Activated CD4-positive, alpha-beta T cell treated with anti-CD3 and anti-CD28 coated beads for 48 hours (primary cell): ENCODE measurements at places on chromosomes 6 and 20.

DNA sequence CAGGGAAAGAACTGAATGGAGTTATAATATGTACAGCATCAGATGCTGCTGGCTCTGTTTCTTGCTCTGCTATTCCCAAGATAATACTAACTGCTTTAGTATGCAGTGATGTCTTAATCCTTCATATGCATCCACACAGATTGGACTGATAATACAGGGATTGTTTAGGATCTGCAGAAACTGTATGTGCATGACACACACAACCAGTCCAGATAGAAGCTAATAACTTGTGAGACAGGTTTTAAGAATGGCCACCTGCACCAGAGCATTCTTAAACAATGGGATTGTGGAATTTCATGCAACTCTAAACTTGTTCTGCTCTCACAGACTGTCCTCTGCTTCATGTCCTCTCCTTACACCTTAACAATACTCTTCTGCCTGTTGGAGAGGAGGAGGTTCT lies 90.9 kb downstream of the SPTLC3 start:
- DNase-seq: no peak

DNA sequence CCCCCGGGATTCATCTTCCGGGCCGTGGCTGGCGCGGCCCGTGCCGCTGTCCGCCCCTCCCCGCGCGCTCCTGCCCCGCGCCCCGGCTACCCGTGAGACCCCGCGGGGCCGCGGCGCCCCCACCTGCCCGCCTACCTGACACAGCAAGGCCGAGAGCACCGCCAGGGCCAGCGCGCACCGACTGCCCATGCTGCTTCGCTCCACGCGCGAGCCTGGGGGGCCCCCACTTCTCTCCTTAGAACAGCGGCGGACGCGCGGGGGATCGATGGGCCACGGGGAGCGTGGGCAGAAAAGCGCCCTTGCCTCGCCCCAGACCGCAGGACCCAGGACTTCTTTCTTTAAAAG lies 955 bp downstream of the DLL1 start:
- DNase-seq: no peak

DNA sequence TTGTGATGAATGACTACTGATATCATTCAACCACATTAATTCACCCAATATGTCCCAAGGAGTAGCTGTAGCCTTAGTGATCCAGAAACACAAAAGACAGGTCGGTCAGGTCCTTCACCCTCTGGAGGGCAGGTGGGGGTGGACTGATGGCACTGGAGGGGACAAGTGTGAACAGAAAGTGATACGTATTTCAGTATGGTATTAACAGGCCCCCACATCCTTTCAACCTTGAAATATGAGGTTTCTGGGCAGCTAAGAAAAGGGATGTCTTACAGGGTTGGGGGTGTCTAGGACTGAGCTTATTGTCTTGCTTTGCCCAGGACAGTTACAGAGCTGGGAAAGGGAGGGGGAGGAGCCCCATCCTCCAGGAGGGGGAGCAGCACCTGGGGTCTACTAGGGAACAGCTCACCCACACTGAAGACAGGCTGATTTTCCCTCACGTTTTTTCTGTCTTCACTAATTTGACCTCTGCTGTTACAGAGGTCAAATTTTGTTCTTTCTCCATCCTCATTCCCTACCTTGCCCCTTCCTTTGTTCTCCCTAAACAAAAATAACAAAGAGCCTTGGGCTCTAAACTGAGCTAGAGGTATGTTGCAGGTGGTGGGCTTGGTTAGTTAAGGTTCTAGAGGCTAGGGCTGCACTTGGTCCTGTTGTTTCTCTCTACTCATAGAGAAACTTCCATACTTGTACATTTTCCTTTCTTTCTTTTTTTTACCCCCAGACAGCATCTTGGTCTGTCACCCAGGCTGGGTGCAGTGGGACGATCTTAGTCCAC lies 38.0 kb upstream of the EEF1A1 start:
- DNase-seq: no peak

- DNase-seq: no peak
Observed at GRCh38 chr20:59211208-59211765, 47.7 kb downstream of the ZNF831 start.

DNA sequence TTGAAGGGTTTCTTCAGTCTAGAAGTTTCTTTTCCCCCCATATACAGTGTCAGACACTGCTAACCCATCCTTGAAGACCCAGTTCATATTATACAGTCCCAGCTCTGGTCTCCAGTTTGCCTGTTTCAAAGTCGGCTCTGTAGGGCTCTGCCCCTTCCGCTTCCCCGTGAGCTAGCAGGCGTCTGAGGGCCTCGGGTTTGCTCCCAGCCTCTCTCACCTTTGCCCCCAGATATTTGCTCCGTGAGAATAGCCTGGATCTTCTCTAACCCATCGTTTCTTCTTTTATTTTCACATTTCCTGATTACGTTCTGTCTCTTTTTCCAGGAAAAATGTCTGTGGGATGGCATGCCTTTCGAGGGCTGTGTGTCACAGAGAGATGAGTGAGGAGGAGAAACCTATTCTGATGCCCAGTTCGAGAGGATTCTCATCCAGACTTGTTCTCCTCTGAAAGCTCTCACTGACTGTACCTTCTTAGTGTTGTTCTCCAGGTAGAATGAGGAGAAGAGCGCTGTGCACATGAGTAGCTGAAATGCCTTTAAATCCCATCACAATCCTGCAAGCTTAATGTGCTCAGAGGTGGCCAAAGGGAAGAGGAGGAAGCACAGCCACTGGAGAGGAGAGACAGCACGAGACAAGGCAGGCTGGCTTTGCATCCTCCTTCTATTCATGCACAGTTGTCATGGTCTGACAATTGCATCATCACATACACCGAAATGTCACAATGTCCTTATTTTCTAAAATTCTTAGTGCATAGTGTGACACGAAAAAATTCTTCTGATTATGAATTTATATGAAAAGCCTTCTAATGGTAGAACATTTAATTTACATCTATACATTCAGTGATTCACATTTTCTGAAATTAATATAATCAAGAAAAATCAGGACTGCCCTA lies 171.1 kb downstream of the FOXA2 start:
- DNase-seq: no peak

- DNase-seq: no peak
Observed at GRCh38 chr6:31871046-31871659, 7.6 kb downstream of the SLC44A4 start.

DNA sequence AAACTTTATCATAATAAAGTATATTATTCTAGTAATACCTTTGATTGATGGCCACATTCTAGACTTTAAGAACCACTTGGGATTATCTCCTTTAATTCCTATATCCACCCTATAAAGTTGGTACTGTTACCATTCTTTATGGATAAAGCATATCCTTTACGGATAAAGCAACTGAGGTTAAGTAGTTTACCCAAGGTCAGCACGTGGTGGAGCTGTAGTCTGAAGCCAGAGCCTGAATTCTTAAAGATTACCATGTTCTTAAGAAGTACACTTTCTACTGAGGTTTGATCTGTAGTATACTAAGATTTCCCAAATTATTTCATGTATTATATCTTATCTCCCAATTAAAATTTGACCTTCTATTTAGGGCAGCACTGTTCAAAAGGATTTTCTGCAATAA lies 3.0 kb upstream of the NCOA7 start:
- DNase-seq: no peak

DNA sequence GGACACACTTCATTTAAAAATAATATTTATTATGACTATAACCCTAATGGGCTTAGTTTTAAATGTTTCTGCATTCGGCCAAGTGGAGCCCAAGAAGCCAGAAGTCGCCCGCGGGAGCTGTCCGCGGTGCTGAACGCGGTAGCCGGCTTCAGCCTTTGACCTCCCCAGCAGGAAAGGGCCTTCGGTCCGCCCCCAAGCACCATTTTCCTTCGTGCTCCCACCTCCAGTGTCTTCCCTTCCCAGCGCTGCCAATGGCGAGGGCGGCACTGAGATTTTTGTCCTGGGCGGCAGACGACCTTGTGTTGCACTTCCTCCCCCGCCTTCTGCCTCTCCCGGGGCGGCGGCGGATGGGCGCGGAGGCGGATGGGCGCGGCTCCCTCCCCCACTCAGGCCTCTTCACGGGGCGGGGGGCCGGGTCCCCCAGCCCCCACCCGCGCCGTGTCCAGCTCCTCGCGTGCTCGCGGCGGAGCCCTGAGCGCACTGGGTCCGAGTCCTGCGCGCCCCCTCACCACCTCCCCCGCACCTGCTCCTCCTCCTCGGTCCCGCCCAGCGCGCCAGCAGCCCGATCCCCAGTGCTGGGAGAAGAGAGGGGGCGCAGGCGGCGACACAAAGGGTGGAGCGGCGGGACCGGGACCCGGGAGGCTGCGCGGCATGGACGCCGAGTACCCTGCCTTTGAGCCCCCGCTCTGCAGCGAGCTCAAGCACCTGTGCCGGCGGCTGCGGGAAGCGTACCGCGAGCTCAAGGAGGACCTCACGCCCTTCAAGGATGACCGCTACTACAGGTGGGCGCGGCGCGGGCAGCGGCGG lies 23.6 kb upstream of the TMEM181 start:
- peak; percentile 77 for DNase-seq

DNA sequence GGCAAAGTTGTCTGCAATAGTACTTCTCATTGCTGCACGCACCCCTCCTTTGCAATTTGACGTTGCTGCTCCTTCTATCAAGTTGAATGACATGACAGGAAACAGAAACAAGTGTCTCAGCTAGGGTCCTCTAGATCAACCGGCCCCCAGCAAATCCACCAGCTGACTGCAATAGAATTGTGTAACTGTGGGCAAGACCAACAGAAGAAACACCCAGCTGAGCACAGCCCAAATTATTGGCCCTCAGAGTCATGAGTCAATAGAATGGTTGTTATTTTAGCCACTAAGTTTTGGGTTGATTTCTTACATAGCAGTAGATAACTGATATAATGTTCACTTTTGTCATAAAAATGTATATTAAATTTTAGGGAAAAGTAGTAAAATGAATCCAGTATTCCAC lies 202.7 kb downstream of the MAFB start:
- DNase-seq: no peak

- DNase-seq: no peak
Observed at GRCh38 chr6:16918586-16918985, 157.3 kb upstream of the ATXN1 start.

- DNase-seq: no peak
Observed at GRCh38 chr6:46201702-46202101, 30.9 kb upstream of the ENPP5 start.

GRCh38 chr6:40947876-40948526 lies 91.0 kb downstream of the UNC5CL start:
- DNase-seq: no peak

DNA sequence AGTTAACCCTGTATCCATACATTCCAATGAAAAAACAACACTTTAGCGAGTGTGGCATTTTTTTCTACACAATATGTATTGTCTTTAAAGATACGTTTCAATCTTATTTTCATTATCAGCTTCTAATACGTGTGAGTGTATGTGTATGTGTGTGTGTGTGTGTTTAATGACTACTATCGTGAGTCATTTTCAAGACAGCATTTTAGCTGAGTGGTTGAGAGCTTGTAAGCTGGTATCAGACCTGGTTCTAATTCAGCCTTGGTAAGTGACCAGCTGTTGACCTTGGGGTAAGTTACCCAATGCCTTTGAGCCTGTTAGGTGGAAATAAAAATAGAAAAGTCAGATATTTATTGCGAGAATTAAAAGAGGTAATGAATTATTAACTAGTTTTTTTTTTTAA lies 320.0 kb upstream of the NT5E start:
- DNase-seq: no peak

GRCh38 chr20:48850257-48850976 lies 22.6 kb upstream of the PREX1 start:
- DNase-seq: no peak

GRCh38 chr6:69542494-69542893 lies 254.3 kb downstream of the LMBRD1 start:
- no peak for DNase-seq

DNA sequence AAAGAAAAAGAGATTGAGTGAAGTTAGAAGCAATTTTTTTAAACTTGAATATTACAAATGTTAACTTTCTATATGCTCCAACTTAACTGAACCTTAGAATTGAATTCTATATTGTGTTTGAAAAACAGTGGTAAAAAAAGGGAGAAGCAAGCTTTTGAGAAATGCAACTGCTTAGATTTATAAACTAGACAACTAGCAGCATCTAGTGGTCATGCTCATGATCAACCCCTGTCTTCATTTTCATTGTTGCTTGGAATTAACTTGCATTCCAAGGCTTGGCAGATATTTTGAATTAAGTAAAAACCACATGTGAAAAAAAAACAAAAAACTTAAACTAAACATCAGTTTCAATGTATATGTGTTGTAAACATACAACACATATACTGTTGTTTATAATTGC lies 113.1 kb downstream of the C6orf58 start:
- DNase-seq: no peak

DNA sequence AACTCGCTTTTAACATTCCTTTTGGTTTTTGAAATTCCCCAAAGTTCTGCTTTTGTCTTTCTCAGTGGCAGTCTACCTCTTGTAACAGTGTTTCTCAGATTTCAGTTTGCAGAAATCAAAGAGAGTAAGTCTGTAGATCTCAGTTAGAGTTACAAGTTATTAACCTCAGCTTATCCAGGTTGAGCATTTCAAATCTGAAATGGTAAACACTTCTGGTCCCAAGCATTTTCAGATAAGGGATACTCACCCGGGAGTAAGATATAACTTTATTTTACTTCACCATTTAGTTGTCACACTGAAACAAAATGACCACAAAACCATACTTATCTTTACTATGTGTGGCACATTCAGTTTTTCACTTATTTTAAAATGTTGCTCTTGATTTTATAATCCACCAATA lies 9.8 kb downstream of the ZNF292 start:
- DNase-seq: no peak

GRCh38 chr6:90238496-90239266 lies 58.0 kb downstream of the BACH2 start:
- no peak for DNase-seq

- peak; percentile 87 for DNase-seq
Observed at GRCh38 chr6:215335-216034, 76.8 kb upstream of the DUSP22 start.

GRCh38 chr6:2665146-2666070 lies 85.3 kb downstream of the MYLK4 start:
- no peak for DNase-seq

DNA sequence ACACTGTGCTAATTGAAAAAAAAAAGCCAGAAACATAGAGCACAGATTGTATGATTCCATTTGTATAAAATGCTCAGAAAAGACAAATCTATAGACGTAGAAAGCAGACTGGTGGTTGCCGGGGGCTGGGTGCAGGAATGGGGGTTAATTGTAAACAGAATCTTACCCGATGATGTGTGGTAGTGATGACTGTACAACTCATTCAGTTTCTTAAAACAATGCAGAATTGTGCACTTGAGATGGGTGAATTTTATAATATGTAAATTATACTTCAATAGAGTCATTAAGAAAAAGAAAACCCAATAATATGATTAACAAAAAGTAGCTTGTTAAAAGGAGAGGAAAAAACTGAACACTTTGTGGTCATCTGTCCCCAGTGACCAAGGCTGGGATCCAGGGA lies 3.7 kb upstream of the MYLK4 start:
- no peak for DNase-seq
